Stimulated activated CD4-positive, alpha-beta T cell treated with anti-CD3 and anti-CD28 coated beads, TNF-alpha, amount 100 ng/mL, for 48 hours (primary cell): ENCODE measurements at places on chromosomes 6 and 20.

GRCh38 chr6:108622641-108623298 lies 62.1 kb downstream of the FOXO3 start:
- DNase-seq, result no peak

DNA sequence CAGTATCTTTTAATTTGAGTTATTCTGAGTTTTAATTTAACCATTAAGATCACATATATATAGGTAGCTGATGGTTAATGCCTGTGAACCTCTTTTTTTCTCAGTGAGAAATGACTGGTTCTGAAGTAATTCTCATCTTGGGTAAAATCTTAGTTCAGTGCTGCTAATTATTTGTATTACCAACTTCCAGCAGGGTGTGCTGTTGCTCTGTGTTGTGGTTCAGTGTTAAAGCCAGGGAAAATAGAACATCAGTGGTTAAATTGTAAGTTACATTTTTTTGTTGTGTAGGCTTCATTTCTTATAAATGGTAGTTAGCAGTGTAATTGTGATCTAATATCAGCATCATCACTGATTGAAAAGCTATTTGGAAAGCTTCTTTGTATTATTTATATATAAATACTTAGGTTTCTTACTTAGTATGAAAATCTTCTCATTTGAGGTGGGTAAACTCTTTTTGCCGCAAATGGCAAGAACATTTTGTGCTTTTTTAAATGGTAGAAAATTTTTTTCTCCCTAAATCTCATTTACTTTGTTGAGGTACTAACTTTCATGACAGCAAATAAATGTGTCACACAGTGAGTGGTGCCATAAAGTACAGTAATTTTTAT lies 43.7 kb downstream of the CDC5L start:
- no peak for DNase-seq

GRCh38 chr6:49543087-49543858 lies 7.2 kb upstream of the C6orf141 start:
- DNase-seq, result no peak

DNA sequence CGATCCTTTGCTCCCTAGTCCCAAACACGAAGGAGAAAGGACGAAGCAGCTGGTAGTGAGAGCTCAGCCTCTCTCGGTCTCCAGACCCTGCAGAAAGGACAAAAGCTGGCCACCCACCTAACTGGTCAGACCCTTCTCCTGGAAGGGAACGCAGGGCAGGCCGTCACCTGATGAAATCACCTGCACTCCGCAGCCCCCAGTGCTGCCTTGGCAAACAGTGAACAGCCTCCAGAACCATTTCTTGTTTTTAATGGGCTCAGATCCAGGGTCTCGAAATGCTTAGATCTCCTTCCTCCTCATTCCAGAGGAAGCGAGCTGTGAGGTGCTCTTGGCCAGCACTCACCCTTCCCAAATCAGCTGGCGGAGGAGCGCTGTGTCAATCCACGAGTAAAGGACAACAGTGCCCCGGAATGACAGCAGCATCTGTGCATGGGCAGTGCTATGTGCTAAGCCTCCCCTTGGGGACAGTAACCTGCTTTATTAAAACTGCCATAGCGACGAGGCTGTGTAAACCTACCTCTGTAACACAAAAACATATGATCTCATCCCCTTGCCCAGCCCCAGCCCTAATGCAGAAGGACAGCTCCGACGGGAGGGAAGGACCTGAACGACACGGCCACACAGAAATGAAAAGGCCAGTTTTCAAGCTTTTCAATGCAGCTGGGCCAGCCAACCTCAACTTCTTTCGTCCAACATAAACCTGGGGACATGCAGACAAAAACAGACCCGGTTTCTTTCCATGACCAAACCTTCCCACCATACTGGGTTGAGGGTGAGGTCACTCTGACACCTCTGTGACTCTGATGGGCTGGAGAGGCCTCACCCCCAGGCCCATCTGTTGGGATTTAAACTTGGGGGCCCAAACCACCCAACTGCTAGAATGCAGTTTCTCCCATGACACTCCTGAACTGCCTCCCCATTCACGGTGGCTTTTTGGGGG lies 43.3 kb downstream of the SULF2 start:
- no peak for DNase-seq

- no peak for DNase-seq
These were observed 25.8 kb downstream of the ESF1 start for GRCh38 chr20:13758884-13759283.

GRCh38 chr6:39295611-39296011 lies 18.6 kb downstream of the KCNK17 start:
- DNase-seq, result no peak

GRCh38 chr6:130019326-130020072 lies 1.1 kb downstream of the L3MBTL3 start:
- no peak for DNase-seq

GRCh38 chr6:137403855-137404254 lies 90.3 kb downstream of the OLIG3 start:
- DNase-seq, result no peak

GRCh38 chr6:144190080-144190479 lies 39.8 kb downstream of the STX11 start:
- no peak for DNase-seq

DNA sequence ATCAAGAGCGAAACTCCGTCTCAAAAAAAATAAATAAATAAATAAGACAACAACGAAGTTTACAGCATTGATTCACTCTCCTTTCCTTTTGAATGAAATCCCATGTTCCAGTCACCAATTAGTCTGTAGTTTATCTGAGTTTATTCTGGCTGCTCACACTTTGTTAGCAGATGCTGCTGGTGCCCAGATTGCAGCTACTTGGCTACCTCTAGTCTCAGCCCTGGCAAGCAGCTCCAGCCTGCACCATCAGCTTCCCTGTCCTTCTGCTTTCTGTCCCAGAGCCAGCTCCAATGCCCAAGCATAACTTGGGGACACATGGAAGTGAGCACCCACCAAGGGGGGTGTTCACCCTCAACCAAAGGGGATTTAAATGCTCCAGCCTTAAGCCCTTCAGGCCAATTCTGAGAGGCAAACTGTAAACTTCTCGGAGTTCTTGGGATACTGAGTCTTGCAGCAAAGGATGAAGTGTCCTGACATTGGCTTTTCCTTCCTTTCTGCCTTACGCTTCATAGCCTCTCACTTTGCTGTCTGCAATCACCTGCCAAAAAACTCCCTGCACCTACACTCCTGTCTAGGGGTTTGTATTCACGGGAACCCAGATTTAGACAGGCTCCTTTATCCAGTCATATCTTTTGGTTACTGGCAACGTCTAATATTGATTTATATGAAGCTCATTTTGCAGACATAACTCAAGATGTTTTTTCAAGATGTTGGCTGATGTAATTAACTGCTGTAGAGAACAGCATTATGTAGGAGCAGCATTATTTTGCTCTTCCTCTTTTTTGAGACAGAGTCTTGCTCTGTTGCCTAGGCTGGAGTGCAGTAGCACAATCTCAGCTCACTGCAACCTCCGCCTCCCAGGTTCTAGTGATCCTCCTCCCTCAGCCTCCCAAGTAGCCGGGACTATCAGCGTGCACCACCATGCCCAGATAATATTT lies 9.8 kb upstream of the TASP1 start:
- DNase-seq, result no peak

DNA sequence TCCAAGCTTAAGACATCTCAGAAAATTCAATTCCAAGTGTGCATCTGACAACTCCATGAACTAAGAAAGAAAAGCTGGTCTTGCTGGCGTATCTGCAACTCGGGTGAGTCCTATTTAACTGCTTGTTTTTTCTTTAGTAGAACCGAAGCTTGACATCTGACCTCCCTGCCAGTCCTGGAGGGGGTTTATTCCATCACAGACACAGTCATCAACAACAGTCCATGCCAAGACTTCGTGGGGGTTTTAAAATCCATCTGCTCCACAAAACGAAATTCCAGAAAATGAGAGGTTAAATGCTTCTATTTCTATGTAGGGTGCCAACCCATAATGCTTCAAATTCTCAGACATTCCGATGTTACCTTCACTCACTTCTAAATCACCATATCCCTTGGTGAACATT lies 133.9 kb downstream of the IPCEF1 start:
- DNase-seq, result no peak

GRCh38 chr6:117206944-117207687 lies 58.2 kb upstream of the VGLL2 start:
- DNase-seq, result no peak

- DNase-seq, result no peak
These were observed 3.1 kb downstream of the SYNJ2 start for GRCh38 chr6:157984686-157985225.

DNA sequence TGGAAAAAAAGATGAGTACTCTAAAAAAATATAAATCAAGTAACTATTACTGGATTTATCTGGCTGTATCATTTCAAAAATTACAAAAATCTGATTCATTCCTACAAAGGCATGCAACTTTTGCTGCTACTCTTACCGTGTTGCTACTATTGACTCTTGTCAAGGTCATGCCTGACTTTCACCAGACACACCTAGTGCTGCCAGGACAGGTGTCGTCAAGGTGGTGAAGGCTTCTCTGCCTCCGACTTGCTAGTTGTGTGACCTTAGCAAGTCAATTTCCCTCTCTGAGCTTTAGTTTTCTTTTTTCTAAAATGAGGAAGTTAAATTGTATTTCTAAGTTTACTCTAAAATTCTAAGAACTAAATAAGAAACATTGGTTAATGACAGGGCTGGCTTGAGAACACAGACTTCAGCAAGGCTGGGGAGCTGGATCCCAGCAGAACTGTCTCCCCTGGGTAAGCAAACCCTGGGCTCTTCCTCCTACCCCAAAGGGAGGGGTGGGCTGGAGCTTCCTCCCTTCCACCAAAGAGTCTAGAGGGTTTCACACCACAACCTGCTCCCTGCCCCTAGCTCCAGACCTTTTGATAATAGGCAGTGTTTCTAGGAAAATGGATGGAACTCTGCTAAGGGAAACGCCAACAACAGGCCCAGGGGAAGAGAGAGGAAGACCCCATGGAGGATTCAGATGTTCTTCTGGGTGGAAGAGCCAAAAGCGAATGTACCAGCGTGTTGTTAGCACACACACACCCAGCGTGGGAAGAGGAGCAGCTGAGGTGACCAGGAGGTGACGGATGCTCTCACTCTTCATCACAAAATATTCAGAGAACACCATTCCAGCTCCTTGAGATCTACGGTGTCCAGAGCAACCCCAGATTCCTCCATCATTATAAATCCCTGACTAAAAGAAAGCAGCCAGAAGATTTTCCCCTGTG lies 47.9 kb upstream of the CITED2 start:
- DNase-seq, result no peak
